Motor neuron (in vitro differentiated cells): ENCODE measurements at places on chromosomes 3 and 15.

DNA sequence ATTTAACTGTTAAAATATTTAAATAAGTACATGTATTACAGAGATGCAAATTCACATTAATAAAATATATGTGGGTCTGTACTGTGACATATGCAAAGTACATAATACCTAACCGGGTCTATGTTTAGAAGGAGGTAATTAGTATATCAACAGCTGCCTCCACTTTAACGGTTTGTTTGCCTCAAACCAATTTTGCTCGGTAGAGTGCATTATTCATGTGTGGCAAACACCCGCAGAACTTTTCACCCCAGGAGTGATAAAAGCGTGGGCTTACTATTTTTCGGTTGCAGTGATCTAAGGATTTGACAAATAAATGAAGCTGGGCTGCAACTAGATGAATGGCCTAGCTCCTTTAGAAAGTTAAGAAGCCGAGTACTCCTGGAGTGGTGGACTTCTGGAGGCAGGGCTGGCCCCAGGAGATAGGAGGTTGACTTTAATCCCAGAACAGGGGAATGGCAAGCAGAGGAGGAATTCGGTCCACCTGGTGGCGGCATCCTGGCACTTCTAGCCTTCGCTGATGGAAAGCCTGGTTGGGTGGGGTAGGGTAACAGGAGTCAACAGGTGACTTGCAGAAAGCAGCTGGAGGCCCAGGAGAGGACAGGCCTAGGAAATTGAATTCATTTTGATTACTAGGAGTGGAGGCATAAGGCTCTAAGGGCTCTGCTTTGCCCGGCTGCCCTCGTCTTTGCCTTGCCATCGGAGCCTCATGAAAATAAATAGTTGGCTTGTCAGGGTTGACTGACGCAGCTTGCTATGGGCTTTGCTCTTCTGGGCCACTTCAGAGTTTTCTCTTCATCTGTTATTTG, 2.4 kb downstream of the SLCO3A1 start:
- peak; percentile 6 for ATAC-seq

GRCh38 chr3:140399871-140400270, 278.0 kb upstream of the TRIM42 start:
- ATAC-seq: no peak

GRCh38 chr3:175326041-175326440, 466.9 kb downstream of the NAALADL2 start:
- ATAC-seq: no peak

DNA sequence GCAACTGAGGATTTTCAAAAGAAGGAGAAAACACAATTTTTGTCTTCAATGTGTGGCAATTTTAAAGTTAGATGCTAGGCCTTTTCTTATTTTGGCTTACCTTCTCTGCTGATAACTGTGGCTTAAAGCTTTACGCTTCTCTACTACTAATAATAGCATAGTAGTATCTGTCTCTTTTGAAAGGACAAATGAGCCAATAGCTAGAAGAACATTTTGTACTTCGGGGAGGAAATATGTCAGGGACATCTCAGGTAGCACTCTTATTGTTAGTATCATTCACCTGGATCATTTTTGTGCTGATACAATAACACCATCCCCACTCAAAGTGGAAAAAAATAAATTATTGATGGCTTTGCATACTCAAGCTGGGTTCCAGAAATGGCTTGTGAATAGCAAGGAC, 586.1 kb upstream of the TBL1XR1 start:
- ATAC-seq: no peak

GRCh38 chr3:160822936-160823335, 66.9 kb downstream of the PPM1L start:
- ATAC-seq: no peak

GRCh38 chr15:81297147-81297572, 26.8 kb downstream of the STARD5 start:
- no peak for ATAC-seq

GRCh38 chr15:50241684-50242450, 23.7 kb downstream of the HDC start:
- no peak for ATAC-seq

DNA sequence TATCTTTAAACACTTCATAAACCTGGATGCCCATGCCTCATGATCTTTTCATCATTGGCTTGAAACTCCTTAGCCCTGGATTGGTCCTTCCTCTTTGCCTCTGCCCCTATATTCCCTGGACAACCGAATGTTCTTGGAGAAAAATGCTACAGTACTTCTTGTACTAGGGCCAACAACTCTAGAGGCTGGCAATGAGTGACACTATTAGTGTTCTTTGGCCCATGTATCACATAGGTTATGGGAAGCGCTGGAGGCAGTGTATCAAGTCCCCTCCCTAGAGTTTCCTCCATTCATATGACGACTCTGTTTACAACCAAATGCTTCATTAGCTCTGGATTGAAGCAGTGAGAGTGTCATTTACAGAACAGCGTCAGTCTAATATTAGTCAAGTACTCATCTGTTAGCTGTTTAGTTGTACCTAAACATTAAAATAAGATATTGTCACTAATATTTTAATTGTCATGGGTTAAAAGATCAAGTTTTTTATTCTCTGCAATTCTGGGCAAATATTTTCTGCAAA, 66.4 kb upstream of the MYO5C start:
- no peak for ATAC-seq

DNA sequence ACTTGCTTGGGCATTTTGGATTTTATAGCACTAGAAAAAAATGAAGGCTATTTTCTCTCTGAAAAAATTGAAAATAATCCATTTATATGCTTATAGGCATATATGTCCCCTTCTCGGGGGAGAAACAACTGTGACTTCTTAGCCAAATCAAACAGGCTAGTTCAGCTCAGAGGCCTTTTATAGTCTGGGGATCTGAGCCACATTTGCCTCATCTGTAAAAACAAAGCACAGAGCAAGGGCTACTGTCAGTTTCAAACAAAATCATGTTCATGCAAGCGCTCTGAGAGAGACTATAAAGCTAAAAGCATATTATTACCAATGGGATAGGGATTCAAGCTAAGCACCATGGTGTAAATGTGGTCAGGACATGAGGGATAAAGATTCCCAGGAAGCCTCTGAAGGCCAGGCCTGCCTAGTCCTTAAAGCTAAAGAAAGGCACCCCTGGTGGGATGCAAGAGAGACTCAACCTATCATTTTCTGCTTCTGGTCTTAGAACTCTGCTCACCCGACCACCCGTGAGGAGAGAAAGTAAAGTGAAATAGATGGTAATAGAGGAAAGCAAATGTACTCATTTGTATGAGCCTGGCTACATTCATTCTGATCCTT, 51.0 kb upstream of the IL12A start:
- ATAC-seq: no peak

DNA sequence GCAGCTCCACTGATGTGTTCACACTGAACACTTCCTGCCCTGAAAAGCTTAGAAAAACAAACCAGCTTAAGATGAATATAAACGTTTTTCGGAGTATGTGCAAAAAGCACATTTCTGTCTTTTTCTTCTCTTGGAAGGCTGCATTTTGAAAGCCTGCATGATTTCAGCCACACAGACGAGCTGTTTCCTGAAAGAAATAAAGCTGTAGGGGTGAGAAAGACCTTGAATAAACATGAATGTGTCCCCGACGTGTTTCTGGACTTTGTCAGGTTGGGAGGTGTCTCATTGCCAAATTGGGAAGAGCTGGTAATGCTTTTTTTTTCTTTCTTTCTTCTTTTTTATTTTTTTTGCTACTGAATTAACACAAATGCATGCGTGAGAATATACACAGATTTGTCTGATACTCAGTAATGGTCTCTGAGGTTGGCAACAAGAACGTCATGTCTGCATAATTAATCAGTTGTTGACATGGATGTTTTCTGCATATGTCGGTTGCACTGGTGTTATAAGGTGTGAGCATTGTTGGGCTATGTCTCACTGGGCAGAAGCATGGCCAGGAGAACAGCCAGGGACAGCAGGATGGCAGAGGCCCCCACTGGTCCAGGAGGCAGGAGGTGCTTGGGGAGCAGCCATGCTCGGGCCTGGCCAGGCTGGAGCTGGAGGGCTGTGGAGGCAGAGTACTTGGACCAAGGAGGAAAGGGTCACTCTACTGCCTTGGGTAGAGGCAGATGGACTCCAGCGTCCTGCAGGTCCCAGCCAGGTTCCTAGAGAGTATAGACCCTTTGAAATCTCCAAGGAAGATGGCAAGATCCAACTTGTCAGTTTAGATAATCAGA, 39.0 kb downstream of the ADAMTSL3 start:
- peak; percentile 49 for ATAC-seq

DNA sequence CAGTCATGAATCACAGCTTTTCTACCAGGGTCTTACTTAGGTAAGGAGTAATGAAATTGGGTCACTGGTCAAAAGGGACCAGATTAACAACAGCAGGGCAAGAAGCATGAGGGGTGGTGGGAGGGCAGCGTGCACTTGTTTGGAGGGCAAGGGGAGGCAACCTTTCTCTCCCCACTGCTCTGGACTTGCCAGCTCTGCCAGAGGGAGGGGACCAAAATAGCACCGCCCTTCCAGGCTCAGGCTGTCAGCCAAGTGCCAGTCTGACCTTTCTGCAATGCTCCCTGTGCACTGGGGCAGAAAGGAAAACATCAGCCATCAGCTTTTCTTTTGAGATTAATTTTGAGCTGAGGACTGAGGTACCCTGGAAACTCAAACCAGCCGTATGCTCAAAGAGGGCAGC, 4.5 kb upstream of the ULK3 start:
- no peak for ATAC-seq

GRCh38 chr3:49725906-49726681, 2.3 kb upstream of the GMPPB start:
- no peak for ATAC-seq

DNA sequence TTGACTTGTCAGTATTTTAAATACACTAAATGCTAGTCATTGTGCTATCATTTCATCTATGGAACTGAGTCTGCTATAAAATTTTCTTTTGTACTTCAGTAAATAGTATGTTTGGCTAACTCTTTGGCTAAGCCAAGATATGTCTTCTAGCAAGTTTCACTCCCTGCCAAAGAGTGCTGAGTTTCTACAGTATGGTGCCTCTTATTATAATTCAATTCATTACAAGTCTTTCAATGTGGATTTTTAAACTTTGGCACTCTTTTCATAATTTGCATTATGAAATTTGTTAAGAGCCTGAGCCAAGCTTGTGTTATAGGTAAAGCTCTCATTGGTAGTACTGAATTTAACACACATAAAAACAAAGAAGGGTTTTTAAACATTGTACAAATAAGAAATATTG, 24.4 kb downstream of the MORC1 start:
- ATAC-seq: no peak

DNA sequence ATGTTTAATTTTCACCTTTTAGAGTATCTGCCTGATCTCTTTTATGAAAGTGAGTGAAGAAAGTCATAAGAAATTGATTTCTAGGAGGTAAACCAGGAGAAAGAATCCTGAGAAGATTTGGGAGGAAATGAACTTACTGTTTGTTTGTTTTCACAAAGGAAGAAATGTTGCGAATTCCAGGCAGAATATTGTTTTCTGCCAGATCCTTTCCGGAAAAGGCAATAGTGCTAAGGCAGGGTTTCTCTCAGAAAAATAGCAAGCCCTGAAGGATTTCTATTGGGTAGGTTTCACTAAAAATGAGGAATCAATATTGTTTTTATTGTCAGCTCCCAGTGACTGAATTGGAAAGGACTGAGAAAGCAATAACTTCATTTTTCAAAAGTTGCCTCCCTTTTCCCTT, 85.7 kb upstream of the TGFBR2 start:
- ATAC-seq: no peak

GRCh38 chr15:50055332-50055731, 63.7 kb downstream of the ATP8B4 start:
- ATAC-seq: peak; percentile 49

DNA sequence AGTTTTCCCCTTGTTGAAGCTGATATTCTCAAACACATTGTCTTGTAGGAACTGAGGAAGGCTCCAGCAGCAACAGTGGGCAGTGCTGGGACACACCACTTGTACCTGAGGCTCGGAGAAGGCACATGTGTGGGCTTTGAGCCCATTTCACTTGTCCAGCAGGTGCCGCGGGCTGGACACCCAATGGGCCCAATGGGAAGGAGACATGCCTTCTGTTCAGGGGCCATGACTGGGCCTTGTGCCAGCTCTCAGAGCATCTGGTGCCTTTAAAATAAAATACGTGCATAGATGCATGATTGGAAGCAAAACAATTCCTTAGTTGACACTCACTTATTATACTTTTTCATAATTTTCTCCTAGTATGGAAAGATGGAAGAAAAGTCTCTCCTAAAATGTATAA, 334.2 kb downstream of the KLF13 start:
- ATAC-seq: no peak
